Fibroblast of gingiva (primary cell): ENCODE measurements at places on chromosomes 16 and 17.

GRCh38 chr16:48959204-48959603 is 322.4 kb downstream of the CBLN1 start:
- no peak for DNase-seq

DNA sequence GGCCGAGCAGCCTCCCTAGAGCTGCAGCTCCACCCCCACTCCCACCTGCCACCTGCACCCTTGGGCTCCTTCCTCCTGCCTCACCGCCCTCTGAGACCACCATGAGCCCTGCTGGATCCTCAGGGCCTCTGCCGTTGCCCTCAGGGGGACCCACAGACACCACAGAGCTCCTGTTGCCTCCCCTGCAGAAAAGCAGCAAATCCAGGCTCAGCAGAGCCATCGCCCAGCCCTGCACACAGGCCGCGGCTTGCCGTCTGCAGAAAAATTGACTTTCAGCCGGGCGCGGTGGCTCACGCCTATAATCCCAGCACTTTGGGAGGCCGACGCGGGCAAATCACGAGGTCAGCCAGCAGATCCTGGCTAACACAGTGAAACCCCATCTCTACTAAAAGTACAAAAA is 7.0 kb upstream of the PPP1R27 start:
- no peak for DNase-seq

DNA sequence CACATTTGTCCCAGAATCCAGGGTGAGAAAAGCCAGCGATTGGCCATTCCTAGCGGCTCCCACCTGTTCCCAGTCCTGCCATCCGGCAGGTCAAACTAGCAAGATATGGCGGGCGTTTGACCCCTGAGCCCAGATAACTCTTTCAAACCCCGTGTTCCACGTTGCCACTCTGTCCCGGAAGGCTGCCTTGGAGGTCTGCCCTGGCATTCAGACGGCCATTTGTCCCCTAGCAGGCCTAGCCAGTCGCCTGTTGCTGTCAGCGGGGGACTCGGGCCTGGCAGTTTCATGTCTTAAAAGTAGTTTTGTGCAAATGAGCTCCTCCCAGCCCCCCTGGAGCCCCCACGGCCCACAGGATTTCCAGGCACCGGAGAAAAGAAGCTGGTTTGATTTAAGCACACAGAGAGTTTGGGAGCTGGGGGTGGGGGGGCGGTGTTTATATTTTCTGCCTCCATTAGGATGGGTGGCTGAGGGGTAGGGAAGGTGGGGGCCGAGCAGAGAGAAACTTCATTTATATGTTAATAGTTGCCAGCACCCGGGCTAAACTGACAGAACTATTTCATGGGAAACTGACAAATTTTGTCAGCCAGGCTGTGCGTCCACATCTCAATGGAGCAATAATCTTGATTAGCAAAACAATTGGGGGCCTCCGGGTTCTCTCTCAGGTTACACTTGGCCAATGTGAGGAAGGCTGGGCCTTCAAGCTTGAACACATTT is 240.9 kb upstream of the SALL1 start:
- peak; percentile 8 for DNase-seq

DNA sequence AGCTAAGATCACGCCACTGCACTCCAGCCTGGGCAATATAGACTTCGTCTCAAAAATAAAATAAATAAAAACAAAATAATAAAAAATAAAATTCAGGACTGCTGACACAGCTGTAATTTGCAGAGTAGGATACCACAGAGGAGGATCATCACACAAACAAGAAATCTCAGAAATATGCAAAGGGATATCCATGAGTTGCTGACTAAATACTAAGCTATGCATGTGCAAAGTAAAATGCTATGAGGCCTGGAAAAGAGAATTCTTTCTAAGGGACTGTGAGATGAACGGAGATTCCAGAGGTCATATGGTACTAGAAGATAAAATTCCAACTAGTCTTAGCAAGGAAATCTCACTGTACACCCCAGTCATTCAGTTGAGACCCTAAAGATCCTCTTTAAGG is 74.8 kb downstream of the SLC39A11 start:
- peak; percentile 54 for DNase-seq

DNA sequence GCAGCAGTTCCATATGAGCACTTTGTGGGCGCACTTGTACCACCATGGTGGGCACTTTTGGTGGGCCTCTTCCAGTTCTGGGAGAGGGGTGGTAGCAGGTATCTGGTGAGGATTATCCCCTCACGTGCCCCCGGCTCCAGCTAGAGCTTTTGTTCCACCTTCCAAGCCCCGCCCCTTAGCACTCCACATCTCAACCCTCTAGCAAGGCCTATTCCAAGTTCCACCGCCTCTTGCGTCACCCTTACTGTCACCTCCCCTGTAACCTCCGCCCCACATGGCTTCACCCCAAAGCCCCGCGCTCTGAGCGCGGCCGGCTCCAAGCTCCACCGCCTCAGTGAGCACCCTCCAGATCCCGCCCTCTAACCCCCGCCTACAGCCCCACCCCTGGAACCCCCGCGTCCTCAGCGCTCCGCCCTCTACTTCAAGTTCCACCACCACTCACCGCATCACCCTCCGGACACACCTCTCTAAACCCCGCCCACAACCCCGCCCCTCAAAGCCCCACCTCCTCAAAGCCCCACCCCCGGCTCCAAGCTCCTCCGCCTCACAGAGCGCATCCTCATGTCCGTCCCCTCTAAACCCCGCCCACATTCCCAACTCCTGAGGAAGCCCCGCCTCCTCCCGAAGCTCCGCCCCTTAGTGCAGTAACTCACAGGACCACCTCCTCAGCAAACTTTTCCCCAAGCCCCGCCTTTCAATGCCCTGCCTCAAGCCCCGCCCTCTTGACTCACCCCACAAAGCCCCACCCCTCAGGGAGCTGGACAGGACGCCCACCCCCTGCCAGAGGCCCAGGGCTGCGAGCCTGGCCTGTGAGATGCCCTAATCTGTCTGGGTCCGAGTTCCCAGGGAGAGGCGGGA is 11.1 kb downstream of the SCN4A start:
- peak; percentile 47 for DNase-seq
